Putamen (tissue), 1 donor: ENCODE measurements at places on chromosomes 1 and 21.

DNA sequence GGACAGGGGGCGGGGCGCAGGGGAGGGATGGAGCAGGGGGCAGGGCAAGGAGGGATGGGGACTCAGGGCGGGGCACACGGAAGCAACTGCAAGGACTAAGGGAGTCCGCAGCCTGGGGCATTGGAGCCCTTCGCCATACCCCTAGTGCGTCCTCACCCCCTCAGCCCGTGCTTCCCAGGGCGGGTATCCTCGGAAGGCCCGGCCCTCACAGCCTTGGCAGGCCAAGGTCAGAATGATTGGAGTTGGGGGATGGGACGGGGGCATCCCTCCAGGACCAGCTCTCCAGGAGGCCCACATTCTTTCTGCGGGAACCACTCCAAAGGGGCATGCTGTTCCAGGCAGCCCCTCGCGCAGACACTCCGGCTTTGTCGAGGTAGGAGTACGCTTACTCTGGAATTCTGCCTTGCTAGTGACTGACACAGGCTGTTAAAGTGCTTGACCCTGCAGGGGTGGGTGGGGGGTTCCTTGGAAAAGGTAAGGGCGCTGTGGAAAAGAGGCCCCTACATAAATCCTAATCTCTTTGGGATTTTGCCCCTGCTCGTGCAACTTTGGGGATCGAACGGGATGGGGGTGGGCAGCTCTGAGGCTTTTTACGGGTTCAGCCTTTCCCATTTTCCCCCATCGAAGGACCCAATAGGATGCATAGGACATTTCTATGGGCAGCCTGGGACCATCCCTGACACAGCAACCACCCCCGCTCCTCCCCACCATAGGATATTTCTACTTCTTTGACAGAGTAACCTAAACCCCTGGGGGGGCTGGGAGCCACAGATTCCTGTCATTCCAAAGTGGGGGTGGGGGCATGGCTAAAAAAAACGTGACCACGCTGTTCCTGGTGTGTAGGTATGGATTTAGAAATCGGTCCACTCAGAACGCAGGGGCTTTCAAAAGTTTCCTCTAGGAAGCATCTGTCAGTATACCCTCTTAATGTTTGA lies 738 bp upstream of the TRIM11 start:
- DNase-seq, result no peak

- DNase-seq, result no peak
Observed at GRCh38 chr1:148353461-148354283, 129.4 kb downstream of the PPIAL4G start.

- no peak for DNase-seq
Observed at GRCh38 chr1:163388970-163389369, 67.2 kb downstream of the NUF2 start.

DNA sequence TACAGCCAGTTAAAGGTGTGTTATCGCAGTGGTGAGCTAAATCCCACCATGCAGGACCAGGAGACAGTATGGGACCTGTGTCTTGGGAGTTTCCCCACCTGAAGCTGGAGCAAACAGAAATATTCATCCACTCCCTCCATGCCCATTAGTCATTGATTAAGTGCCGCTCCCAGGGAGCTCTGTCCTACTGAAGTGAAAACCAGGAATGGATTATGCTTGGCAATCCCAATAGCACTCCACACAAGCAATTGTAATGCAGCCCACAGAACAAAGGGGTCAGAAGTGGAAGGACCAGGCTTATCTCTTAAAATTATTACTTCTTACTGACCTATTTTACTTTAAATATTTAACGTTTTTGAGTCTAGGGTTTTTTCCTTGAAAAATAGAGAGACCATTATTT lies 1005.4 kb downstream of the ADGRL2 start:
- DNase-seq, result no peak

DNA sequence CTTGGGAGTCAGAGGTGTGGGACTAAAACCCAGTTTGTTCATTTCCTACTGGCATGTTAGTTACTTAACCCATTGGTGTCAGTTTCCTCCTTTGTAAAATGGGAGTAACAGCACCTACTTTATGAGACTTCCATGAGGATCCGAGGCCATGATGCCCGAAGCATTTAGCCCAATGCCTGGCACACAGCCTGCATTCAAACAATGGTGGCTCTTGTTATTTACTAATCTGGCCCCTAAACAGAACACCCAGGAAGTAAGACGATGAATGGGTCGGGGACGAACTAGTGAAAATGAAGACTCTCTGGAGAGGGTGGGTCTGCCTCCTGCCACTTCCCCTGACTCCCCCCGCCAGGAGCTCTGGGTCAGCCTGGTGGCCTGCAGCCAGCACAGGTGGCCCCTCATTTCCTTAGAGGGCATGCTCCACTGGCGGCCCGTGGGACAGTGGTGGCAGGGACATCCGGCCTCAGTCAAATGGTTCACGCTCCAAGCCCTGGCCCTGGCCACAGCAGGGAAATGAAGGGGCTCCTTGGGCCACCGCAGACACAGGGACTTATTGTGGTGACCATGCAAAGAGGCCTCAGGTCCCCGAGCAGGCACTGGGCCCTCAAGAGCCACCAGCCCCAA lies 9.5 kb upstream of the TAS1R2 start:
- peak; percentile 23 for DNase-seq

DNA sequence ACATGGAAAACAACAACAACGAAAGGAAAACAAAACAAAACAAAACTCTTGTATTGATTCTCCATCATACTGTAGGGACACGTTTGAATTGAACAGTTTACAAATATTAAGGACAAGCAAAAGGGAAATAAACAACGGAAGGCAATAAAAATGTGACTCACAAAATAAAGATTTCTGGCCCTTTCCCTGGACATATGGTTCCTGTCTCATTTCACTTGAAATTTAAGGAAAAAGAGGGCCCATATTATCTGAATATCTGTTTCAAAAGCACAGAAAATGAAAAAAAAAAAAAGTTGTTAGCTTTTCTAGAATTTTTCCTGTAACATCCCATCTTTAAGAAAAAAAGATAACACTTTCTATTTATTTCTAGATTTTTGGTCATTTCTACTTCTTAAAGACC lies 3.6 kb upstream of the PKN2 start:
- DNase-seq, result no peak

DNA sequence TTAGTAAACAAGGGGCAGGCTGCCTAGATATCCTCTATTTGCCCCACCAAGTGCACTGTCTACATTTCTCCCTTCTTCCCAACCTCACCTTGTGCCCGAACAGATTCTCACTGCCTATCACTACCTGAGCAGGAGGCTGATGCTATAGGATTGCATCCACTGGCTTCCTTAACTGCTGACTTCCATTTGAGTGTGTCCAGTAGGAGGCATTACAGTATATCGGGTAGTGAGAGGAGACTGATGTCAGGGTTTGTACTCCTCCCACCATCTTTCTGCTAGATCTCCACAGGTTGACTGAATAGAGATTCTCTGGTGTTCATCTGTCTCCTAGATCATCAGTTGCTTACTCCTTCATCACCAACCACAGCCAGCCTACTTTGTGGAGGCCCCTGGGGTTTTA lies 796.3 kb downstream of the LRRIQ3 start:
- no peak for DNase-seq

DNA sequence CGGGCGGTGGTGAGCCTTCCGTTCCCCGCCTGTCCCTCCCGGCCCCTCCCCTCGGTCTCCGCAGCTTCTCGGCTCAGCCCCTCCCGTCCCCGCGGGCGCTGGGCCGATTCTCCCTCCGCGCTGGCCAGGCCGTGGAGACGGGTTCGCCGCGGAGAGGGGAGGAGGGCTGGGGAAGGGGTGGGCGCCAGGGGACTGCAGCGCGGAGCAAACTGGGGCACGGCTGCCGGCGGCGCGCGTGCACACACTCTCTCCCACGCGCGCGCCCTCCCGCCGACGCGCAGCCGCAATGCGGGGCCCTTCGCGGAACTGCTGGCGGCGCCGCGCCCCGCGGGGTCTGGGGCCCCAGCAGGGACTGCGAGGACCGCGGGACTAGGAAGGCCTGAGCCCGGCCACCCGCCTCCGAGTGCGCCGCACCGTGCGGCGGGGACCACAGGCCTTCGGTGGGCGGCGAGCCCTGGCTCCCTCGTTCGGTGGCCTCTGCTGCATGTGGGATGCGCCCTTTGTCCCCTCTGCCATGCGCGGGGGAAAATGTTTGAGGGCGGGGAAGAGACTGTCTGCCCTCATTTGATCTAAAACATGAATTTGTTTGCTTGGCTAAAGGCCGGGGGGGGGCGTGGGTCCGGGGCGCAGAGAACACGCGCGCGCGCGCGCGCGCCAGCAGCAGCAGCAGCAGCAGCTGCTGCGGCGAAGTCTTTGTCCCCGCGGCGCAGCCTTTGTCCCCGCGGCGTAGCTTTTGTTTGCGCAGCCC lies 90.7 kb upstream of the VAMP3 start:
- DNase-seq, result peak; percentile 74

GRCh38 chr1:51569284-51570062 lies 47.4 kb upstream of the OSBPL9 start:
- DNase-seq, result no peak

GRCh38 chr21:36437745-36438128 lies 42.2 kb downstream of the CLDN14 start:
- no peak for DNase-seq

GRCh38 chr21:22120616-22121266 lies 1122.5 kb downstream of the NCAM2 start:
- no peak for DNase-seq

GRCh38 chr1:16055613-16056520 lies 12.3 kb downstream of the CLCNKB start:
- DNase-seq, result peak; percentile 44

DNA sequence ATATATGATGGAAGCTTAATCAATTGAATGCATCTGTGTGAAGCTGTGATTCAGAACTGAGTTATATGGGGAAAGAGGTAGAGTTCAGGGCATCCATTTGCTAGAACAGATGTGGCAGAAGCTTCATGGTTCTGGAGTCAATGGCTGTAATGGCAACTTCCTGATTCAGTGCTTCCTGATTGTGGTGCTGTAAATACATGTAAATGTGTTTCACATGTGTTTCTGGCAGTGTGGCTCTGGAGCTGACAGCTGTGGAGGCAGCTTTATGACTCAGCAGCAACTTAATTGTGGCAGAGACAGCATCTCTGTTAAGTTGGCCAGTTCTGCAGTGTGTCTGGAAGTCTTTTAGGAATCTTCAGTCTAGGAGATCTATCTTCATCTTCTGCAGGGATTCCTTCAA lies 226.6 kb upstream of the ZRANB2 start:
- DNase-seq, result no peak

DNA sequence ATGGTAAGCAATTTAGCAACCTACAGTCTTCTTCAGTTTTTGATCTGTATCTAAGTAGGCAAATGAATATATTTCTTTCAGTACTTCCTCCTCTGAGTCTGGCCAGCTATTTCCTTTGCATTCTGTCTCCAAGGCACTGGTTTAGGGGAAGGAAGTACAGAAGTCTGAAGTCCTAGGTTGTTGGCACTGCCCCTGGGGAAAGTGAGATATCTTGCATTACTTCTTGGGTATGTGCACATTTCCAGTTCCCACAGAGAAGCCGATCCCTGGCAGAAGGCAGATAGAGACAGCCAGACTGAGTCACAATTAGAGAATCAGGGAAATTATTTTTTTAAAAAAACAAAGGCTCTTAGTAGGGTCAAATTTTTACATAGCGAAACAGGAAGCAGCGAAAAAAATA lies 98.8 kb downstream of the RASAL2 start:
- DNase-seq, result peak; percentile 47

GRCh38 chr1:93692983-93693591 lies 11.4 kb upstream of the BCAR3 start:
- no peak for DNase-seq

DNA sequence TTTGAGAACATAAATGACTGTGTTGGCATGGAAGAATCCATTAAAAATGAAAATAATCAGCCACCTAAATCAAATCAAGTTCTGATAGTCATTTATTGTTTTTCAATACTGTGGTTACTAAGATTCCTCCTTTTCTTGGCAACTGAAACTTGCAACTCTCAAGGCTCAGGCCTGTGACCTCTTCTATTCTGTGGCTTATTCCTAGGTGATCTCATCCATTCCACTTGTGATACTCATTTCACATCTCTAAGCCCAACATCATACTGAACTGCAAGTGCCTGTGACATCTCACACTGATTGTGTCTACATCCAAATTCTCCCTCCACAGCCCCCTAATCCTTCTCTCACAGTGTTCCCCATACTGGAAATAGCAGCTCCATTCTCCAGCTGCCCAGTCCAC lies 4.8 kb upstream of the ST6GALNAC5 start:
- DNase-seq, result no peak

GRCh38 chr1:72442262-72442661 lies 159.9 kb upstream of the NEGR1 start:
- DNase-seq, result no peak

GRCh38 chr21:32834211-32834915 lies 62.8 kb upstream of the PAXBP1 start:
- no peak for DNase-seq

DNA sequence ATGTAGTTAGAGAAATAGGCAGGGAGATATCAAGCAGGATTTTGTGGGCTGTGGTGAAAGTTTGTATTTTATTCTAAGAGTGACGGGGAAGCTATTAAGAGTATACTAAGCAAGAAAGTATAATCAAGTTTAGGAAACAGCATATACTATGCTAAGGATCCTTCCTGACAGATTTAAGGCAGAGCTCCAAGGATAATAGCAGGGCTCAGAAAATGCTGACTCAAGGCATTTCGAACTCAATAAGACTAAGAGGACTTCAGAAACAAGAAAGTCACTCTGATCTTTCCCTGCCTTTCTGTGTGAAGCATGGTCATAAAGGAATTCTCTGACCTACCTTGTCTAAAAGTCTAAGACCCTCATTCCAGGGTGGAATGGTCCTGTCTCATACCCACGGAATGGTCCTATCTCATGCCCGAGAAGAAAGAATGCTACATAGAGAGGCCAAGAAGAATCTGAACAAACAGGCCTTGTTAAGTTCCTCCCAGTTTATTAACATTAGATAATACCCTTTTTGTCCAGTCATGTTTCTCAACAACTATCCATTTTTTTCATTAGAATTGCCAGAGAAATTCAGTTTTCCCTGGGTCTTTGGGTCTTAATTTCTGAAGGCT lies 59.1 kb downstream of the HFM1 start:
- no peak for DNase-seq

- no peak for DNase-seq
Observed at GRCh38 chr1:224393294-224393693, 36.6 kb downstream of the CNIH4 start.

GRCh38 chr1:156260896-156261295 lies 13.0 kb upstream of the PAQR6 start:
- DNase-seq, result peak; percentile 76

- no peak for DNase-seq
Observed at GRCh38 chr1:82690411-82690810, 889.7 kb downstream of the ADGRL2 start.

DNA sequence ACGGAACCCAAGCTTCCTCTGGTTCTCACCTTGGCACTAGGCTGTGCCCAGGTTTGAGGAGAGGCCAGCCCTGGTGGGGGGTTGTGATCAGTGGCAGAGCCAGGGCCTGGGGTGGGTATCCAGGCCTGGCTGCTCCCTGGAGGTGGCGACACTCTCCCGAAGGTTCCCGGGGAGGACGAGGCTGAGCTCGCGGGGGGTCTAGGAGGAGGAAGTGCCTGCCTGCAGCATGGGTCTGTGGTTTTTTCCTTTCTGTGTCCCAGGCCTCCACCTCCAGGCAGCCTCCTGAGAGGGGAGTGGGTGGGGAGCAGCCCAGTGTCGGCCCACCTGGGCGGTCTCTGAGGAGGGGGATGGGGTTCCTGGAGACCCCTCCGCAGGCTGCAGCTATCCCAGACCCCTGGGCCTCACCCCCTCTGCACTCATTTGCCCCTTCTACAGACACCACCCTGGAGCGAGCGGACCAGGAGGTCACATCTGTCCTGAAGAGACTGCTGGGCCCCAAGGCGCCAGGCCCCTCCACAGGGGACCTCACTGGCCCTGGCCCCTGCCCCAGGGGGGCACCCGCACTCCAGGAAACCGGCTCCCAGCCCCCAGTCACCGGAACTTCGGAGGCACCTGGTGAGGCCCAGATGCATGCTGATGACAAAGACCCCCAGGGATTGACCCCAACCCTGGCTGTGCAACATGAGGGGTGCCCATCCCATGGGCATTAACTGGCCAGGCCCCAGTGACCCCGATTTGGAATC lies 44.3 kb downstream of the TRIM11 start:
- DNase-seq, result no peak
